ENCODE measurements at places on chromosomes 2 and 18.

GRCh38 chr2:119288576-119288975 is 64.9 kb downstream of the STEAP3 start:
- no peak for DNase-seq

DNA sequence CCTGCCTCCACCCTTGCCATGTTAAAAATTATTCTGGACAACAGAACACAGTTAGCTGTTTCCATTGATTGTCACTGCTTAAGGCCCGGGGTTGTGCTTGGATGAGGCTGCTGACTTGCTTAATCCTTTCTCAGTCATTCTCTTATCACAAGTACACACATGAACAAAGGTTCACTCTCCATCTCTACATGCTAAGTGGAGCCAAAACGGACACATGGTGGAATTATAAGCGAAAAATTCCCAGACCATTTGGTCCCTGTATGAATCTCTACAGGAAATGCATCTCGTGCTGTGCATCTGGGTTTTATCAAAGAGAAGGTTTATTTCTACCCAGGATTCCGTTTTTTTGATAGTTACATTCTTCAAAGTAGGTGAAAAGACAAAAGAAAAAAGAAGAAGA is 177.5 kb upstream of the ETAA1 start:
- no peak for DNase-seq

GRCh38 chr18:48186861-48187260 is 222.3 kb downstream of the ZBTB7C start:
- DNase-seq: no peak

DNA sequence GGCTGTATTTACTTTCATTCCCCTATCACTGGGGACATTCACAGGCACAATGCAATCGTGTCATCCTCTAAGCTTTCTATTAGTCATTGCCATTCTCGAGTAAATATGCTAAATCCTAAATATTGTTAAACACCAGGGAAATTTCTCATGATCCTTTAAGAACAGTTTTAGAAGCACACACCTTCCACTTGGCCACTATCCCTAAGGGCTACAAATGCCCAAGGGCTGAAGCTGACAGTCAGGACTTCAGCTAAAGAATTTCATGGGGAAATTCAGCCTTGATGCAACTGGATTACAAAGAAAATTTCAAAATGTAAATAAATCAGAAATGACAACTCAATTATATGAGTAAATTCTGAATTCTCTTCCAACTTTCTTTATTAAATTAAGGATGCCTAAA is 163.1 kb upstream of the PID1 start:
- no peak for DNase-seq

DNA sequence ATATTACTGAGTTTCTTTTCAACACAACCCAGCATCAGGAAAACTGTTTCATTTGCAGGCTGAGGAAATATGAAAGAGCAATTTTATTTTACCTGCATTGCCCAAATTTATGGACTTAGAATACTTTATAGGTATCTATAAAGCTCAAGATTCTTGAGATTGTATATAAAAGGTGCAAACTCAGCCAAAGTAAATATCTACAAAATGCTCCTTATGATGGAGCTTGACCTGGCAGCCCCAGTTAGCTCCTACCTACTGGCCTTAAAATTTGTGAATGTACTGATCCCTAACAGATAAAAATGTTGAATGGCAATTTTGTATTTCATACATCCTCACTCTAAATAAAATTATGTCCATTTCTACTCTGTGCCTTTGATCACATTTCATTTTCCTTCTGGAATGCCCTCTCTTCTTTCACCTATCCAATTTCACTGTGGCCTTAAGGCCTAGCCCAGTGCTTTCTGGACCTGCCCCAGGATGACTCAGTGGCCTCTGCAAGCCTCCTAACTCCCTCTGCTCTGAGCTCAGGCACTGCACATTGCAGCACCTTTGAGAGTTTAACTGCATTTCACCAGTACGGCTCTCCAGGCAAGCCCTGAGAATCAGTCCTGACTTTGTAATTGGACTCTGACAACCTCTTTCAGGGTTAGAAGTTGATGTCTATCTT is 125.9 kb downstream of the ANTXR1 start:
- DNase-seq: no peak

- no peak for DNase-seq
Measured at GRCh38 chr2:156489195-156489594, 53.0 kb downstream of the GPD2 start.

Measured in SK-MEL-5 (cell line).